DMS53 (cell line): ENCODE measurements at places on chromosomes 4 and X.
A peak's percentile ranks its signal among the peaks of the same experiment; 100 is the strongest.

DNA sequence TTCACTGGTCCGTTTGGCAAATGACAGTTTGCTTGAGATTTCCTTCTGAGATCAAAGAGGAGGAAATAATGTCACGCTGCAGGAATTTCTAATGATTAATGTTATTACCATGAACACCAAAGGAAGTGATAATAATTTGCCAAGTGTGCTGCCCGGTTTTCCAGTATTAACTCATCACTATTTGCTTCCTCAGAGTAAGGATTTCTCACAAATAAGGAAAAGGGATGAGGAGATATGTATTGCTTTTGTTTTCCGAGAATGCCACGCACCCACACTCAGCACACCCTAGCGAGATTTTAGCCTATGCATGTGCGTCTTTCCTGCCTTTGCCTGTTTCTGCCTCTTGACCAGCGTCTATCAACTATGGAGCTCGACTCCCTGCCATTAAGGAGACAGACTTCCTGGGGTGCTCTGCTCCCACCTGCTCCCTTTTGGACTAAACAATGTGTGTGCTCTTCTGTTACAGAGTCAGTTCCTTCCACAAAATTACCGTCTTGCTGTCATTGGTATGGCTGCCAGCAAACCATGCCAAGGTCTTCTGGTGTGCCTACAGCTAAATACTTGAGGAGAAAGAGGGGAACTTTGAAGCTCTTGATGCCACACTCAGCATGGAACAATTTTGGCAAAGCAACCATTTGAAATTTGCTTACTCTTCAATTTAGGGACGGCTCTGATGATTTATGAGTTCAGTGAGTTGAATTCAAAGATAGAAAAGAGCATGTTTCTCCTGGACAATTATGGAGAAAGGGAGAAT, 393.1 kb upstream of the ZFP42 start:
- no peak for DNase-seq

DNA sequence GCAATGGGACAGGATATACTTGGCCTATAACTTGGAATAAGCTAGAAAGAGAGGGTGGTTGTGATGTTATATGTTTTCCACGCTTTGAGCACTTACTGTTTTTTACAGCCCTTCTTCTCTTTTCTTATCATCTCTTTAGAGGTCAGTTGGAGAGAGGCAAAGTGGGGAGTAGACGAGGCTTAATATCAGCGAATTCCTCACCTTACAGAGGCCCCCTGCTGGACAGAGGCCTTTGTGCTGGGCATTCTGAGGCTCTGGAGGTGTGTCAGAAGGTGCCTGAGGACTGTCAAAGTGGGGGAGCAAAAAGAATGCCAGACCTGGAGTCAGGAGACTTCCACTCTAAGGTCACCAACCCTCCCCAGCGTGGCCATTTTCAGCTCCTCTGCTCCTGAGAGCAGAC, 42.5 kb downstream of the MAMLD1 start:
- peak; percentile 25 for DNase-seq

- DNase-seq = peak; percentile 65
Measured at GRCh38 chrX:144334577-144334976, 450.7 kb downstream of the UBE2NL start.

DNA sequence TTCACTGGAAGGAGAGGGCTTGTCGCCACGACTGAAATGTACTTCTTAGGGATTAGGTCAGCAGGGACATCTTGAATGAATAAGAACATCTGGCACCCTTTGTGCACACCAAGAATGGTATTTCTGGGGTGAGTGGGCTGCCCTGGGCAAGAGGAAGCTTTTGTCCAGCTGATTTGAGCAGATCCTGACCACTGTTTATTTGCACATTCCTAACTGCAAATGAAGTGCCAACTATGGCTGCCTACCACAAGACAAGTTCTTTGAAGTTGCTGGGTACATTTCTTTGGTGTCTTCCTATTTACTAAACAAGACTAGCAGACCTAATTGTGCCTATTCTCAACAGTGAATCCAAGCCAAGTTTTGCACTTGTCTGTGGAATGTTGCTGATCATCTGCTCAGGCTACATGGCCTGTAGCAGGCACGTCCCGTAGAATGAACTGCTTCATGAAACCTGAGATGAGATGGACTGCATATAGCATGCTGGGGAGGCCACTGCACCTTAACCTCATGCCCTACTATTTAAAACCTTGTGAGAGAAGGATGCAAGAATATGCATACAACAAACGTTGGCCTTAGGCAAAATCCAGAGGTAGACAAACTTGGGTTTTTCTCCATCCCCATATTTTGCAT, 45.0 kb downstream of the PIR start:
- no peak for DNase-seq

- DNase-seq = peak; percentile 91
Measured at GRCh38 chr4:153295131-153295755, 49.2 kb upstream of the MND1 start.

DNA sequence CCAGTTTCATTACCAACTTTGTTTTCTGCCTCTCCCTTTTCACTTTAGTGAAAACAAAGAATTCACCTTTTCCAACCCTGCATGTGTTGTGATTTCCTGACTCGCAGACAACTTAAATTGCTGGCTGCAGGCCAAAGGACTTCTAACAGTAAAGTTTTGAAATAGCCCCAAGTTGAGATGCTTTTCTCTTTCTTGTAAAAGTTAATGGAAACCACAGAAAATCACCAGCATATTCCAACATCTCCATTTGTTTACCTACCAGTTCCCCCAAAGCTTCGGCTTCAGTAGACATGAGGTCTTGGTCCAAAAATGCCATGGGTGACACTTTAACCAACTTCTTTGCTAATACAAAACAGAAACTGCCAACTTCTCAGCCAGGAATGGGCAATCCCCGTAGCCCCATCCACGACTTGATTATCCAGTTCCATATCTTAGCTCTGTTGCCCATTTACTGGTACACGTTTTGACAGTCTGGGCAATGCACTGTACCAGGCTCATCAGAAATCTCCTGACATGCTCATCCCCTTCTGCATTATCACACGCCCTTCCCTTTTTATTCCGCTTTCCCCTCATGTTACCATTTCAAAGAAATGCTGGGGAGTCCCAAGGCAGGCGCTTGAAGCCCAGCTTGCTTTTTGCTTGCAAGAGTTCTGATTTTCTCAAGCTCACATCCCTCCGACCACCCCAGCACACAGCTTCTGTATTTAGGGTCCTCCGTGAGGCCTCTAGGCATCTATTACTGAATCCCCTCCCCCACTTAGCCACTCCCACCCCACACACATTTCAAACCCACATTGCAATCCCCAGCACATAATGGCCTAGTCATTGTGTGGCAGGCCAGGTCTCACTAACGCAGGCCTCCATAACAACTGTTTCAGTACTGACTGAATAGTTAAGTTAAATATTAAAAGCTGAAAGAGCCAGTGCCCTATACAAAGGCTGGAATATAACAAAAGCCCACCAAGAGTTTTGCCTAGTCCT, 137.9 kb upstream of the S100G start:
- DNase-seq = no peak

DNA sequence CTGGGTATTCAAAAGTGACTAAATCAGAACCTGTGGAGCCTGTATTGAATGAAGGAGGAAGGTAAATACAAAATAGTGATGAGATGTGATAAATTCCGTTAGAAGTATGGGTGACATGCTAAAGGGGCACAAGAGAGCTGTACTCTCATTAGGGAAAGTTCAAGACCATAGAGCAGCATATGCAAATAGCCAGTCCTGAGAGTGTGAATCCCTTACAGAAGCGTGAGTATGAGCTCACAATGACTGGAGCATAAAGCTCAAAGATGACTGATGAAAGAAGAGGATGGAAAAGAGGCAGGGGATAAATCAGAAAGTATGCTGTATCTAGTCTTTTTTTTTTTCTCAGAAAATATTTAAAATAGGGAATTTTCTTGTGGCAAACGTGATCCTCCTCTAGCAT, 12.1 kb upstream of the NPFFR2 start:
- no peak for DNase-seq

GRCh38 chr4:118999919-119000318, 111.3 kb downstream of the SYNPO2 start:
- DNase-seq = no peak

GRCh38 chr4:118354913-118355312, 2.1 kb upstream of the PRSS12 start:
- no peak for DNase-seq

DNA sequence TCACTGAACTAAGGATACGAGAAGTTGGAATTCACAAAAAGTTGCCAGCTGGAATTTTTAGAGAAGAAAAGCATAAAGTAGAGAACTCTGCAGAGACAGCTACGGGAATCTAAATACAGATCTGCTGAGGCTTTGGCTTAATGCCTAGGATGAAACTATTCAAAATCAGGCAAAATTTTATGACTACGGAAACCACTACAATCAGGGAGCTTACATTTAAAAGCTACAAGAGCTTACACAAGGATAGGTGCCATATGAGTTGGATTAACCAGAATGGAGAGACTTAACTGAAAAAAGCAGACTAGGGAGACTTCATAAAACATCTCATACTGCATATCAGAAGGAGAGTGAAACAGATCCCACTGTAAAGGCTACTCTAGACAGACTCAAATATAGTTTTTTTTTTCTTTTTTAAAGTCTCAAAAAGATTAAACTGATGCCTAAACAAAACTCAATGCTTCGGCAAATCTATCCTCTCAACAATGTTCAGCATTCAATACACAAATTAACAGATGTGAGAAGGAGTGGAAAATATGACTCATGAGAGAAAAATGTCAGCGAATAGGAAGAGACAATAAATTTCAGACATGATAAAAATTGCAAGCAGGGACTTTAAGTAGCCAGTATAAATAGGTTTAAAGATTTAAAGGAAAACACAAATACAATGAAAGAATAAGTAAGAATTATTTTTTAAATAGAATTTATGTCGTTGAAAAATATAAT, 586.1 kb downstream of the FSTL5 start:
- peak; percentile 26 for DNase-seq

DNA sequence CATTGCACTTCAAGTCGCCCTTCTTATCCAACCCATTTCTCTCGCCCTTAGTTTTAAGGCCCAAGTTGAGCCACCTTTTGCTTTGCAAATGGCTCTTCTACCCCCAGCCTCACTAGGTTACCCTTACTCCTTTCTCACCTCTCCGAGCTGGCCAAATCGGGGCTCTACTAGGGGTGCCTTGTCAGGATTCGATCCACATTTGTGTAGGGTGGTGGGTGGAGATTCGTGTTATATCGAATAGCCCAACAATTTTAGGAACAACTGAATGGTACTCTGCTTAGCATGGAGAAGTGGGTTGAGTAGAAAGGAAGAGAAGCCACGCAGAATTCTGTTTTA, 3.5 kb downstream of the SLIT2 start:
- DNase-seq = no peak

GRCh38 chrX:41240509-41240908, 93.5 kb upstream of the DDX3X start:
- DNase-seq = no peak
